NCI-H69 (cell line): ENCODE measurements at places on chromosomes 5 and 9.

GRCh38 chr5:139806726-139807646 is 11.4 kb downstream of the PSD2 start:
- DNase-seq: no peak

GRCh38 chr9:128595471-128595870 is 43.1 kb downstream of the SPTAN1 start:
- DNase-seq: no peak

DNA sequence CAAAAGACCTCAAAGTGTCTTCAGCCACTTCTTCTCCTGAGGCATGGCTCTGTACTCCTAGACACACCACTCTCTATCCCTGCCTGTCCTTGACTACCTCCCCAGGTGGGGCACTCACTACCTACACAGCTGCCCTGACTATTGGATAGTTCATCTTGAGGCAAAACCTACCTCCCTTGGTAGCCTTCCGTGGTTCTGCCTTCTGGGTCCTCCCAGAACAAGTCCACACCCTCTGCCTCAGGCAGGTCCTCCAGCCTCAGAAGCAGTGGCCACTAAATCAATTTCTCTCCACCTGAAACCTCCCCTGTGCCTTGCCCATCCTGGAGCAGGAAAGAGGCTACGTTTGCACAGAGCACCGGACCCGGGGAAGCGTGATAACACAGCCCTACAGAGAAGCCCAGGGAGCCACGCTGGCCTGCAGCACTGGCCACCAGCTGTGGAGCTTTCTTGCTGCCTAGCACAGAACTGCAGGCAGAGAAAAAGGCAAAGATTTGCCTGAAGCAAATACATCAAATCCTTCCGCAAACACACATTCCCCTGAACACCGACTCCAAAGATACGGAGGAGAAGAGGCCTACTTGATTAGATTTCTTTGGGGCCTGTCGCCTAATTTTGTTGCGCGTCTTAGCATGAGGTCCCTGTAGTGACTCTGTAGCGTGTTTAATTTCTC is 141.8 kb downstream of the C9orf50 start:
- peak; percentile 53 for DNase-seq

DNA sequence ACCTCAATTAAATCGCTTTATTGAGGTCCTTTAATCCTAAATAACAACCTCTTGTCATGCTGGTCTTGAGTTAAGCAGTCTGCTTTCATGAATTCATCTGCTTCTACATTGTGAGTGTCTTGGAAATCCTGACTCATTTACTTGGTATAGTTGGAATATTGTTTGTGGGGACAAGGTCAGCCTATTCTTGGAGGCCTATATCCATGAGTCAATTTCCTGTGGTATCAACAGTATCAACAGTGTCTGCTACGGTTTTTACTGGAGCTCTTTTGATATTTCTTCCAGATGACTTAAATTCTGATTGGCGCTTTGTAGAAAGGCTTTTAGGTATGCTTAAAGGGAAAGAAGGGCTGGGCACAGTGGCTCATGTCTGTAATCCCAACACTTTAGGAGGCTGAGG is 71.2 kb upstream of the PARP8 start:
- no peak for DNase-seq

GRCh38 chr5:173012882-173013281 is 29.3 kb downstream of the ATP6V0E1 start:
- no peak for DNase-seq

GRCh38 chr5:176879663-176880361 is 19.3 kb downstream of the HK3 start:
- DNase-seq: no peak

GRCh38 chr9:135117281-135117680 is 29.8 kb downstream of the OLFM1 start:
- no peak for DNase-seq

- DNase-seq: no peak
Observed at GRCh38 chr5:69217151-69217511, 17.6 kb upstream of the CDK7 start.

DNA sequence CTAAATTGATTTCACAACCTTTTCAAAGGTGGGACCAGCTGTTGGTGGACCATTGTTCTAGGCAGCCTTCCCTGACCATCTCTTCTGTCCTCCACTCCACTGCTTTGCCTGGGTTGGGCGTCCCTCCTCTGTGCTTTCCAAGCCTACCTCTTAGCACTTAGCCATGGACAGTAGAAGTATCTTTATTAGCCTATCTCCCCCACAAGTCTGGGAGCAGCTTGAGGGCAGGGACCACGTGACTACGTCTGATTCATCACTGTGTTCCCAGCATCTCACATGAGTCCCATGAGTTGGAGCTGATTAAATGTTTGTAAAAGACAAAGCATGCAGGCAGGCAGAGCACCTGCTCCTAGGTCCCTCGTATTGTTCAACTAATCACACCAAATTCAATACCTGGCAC is 20.9 kb downstream of the MORN5 start:
- DNase-seq: peak; percentile 64

DNA sequence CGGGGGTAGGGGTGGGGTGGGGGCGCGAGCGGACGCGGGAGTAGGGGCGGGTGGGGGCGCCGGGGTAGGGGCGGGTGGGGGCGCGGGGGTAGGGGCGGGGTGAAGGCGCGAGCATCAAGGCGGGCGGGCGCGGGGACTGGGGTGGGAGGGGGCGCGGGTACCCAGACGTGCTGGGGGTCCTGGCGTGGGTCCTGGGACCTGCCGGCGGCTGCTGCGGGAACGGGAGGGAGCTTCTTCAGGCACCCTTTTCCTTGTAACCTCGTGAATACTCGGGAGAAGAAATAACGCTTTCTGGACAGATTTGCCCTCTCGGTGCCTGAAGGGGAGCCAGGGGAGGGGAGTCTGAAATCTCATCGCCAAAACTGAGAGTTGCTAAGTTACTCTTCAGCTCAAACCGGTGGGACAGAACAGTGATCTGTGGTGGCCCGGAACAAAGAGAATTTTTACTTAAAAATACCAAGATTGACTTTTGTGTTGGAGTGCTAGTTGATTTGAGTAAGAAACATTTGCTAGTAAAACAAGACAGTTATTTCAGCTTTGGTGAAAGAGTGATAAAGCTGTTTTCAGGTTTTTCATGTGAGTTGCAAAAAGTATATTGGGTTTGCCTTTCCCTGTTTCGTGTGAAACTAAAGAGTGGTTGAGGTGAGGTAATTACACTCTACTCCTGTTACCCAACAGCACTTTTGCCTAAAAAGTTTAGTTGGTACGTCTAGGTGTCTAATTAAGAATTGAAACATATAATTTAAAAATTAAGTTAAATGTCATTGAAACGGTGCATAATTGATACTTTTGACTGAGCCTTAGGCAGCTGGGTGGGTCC is 643 bp downstream of the PLEKHG4B start:
- peak; percentile 57 for DNase-seq

DNA sequence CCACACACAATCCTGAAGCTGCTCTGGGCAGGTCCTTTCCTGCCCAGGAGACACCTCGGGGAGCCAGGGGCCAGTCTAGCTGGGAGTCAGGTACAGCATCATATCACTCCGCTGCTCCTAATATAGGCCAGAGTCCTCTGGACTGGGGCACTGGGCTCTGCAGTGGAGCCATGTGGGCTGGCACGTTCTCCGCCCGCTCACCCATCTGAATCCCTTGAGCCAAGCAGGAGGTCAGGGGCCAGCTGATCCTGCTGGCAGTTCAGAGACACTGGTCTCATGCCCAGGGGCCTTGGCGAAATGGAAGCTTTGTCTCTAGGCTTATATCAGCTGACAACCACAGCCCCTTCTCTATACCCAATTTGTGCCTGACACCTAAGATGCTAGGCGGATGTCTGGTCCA is 9.3 kb upstream of the CORO2A start:
- no peak for DNase-seq

DNA sequence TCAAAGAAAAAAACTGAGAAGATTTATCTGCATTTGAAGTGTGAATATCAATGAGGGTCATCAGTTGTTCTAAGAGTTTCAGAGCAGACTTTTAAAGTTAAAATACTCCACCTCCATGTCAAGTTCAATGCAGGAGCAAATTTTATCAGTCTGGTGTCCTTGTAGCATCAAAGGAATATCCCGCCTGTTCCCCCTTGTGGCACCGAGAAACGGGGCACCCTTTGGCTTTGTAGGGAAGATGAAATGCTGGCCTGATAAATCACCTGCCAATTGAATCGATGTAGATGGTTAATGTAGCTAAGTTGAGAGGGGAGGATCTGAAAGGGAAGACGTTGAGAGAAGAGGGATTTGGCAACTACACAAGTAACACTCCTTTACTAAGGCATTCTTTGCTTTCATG is 714.5 kb downstream of the EFNA5 start:
- peak; percentile 12 for DNase-seq

GRCh38 chr5:107319901-107320300 is 350.8 kb downstream of the EFNA5 start:
- DNase-seq: no peak

DNA sequence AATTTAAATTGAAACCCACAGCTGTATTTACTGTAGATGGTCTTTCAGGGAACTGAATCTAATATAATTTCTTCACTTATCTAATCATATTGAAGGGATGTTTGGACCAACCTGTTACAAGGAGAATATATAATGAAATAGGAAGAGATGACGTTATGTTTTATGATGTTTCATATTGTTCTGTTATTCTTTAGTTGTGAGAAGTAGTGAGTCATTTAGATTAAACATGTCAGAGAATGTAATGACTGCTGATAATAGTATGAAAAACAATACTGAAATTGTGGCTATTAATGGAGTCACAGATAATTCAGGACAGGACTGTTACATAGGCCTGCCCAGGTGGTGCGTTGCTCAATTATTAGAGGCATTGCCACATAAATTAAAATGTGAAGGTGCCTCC is 1993.4 kb downstream of the EFNA5 start:
- no peak for DNase-seq

- no peak for DNase-seq
Observed at GRCh38 chr9:122029898-122030297, 63.2 kb downstream of the TTLL11 start.

- DNase-seq: no peak
Observed at GRCh38 chr9:93301911-93302541, 118.1 kb downstream of the WNK2 start.

DNA sequence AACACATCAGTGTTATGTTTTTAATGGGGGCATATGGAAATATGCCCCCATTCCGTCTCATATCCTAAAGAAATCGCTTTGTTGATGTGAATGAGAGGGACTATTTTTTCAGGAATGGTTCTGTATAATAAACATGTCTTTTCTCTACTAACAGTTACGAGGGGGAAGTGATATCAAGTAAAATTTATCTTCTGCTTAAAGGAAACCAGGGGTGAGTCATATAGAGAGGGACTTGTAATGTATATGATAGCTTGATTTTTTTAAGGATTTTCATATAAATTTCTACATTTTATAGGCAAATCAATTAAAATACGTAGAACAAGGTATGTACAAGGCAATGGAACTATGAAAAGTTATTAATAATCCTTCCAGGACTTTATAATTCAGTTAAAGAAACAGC is 207.1 kb downstream of the SEMA5A start:
- DNase-seq: no peak

GRCh38 chr5:110088676-110089436 is 399.1 kb downstream of the MAN2A1 start:
- DNase-seq: no peak

- DNase-seq: no peak
Observed at GRCh38 chr5:72224946-72225463, 95.0 kb downstream of the MRPS27 start.

- DNase-seq: no peak
Observed at GRCh38 chr5:142308358-142308757, 16.5 kb downstream of the SPRY4 start.

- no peak for DNase-seq
Observed at GRCh38 chr5:6187501-6187900, 190.8 kb downstream of the MED10 start.

DNA sequence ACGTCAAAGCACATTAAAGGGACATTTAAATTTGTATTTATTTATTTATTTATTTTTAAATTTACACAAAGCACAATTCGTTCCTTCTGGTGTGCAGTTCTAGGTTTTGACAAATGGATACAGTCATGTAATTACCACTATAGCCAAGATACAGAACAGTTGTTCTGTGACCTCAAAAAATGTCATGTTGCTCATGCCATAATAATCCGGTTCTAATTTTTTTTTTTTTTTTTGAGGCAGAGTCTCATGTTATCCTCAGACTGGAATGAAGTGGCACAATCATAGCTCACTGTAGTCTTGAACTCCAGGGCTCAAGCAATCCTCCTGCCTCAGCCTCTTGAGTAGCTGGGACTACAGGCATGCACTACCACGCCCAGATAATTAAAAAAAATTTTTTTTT is 7.8 kb downstream of the IGFBPL1 start:
- no peak for DNase-seq

- peak; percentile 80 for DNase-seq
Observed at GRCh38 chr9:122370869-122371755, at the start of gene PTGS1. Gene PTGS1 (plus strand): TSS chr9:122371024. CDS start chr9:122371085, 61 bp downstream.

DNA sequence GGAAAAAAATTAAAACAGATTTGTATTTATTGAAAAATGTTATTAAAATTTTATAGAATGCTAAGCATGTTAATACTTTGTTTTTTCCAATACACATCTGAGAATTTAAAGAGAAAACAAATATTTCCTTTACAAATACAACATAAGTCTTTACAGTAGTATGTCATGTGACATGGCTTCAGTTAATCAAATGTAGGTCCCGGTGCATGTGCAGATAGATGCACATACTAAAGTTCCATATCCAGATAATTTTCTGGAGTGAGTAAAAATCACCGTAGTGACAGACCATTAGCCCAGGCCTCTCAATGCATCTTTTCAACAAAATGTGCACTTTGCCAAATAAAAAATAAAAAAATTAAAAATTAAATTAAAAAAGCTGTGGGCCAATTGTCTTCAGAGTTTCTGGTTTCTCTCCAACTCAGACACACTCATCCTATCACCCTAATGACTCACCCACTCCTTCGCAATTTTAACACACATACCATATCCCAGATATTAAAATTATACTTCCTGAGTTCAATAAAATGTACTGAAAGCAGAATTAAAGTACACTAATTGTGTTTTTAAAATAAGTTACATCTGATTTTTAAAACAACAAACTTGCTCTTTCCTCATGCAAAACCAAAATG is 508.1 kb downstream of the NR2F1-AS1 start:
- DNase-seq: no peak

GRCh38 chr5:77312413-77312812 is 101.9 kb downstream of the PDE8B start:
- peak; percentile 31 for DNase-seq

- peak; percentile 86 for DNase-seq
Observed at GRCh38 chr5:145825751-145826180, 9.4 kb downstream of the PRELID2 start.

DNA sequence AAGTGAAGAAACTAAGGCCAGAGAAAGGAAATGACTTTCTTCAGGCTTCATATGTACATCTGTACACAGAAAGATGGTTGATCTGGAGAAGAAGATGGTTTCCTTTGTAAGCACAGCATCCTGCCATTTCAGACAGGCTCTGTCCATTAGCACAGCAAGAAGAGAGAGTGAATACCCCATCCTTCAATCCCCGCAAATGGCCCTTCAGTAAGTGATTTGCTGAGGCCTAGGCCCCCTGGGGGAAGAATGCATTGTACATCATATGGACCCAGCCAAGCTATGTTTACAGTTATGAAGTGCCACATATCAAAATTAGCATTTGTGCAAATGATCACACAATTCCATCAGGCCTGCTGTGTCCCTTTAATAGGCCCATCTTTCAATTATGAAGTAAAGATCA is 657.4 kb downstream of the BRINP1 start:
- peak; percentile 66 for DNase-seq
